ENCODE measurements at places on chromosomes 7 and 10.

DNA sequence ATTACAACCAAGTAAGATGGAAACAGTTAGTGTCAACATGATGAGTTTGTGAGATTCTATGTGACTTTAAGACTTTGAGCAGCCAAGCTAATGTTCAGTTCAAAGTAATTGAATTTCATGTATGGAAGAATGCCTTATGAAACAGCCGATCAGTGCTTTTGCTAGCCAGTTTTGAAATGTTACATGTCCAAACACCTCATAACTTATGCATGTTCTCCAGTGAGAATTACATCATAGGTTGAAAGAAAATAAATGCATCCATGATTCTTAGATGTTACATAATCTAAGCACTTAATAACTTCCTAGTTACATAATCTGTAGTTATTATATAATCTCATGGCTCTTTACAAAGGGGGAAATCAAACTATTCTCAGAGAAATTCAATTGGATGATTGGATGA is 211.3 kb downstream of the BICC1 start:
- DNase-seq, result no peak
- H3K4me1 ChIP-seq, result peaks cover 8% of the 10 kb centered on the region
- no peak overlapping the region for H3K27ac ChIP-seq
- no peaks in the 10 kb centered on the region for H3K36me3 ChIP-seq
- H3K4me3 ChIP-seq, result no peak overlapping the region
- H3K27me3 ChIP-seq, result no peaks in the 10 kb centered on the region

DNA sequence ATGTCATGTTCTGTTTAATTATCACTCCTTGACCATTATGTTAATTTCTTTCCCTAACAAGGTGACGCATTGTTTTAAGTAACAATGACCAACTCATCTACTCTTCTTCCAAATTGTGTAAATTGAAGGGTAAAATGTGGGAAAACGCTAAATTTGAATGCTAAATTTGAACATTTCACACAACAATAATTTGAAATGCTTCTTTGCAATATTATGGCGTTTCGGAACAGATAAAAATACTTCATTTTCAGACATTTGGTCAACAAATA is 29.2 kb upstream of the KMT2C start:
- peaks cover 6% of the 10 kb centered on the region for H3K4me1 ChIP-seq
- DNase-seq, result no peak
- H3K27ac ChIP-seq, result peak overlapping the region; percentile 100
- no peaks in the 10 kb centered on the region for H3K36me3 ChIP-seq
- H3K4me3 ChIP-seq, result peak overlapping the region; percentile 88
- H3K27me3 ChIP-seq, result no peaks in the 10 kb centered on the region

DNA sequence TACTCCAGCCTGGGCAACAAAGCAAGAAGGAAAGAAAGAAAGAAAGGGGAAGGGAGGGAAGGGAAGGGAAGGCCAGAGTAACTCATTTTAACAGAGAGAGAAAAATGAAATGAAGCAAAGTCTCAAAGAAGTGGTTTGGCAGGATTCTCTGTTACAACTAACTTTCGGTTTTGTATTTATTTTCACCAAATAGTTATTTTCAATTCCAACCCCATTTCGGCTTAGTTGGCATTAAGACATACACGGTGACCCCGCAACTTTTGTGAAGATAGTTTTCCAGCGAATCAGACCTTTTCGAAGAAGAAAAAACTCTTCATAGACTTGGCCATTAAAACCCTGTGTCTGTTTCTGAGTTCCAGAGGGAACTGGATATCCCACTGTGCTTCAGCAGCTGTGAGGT is 45.2 kb upstream of the LYZL2 start:
- H3K4me3 ChIP-seq, result no peak overlapping the region
- no peaks in the 10 kb centered on the region for H3K36me3 ChIP-seq
- H3K4me1 ChIP-seq, result no peaks in the 10 kb centered on the region
- DNase-seq, result no peak
- H3K27ac ChIP-seq, result no peak overlapping the region
- H3K27me3 ChIP-seq, result no peaks in the 10 kb centered on the region

DNA sequence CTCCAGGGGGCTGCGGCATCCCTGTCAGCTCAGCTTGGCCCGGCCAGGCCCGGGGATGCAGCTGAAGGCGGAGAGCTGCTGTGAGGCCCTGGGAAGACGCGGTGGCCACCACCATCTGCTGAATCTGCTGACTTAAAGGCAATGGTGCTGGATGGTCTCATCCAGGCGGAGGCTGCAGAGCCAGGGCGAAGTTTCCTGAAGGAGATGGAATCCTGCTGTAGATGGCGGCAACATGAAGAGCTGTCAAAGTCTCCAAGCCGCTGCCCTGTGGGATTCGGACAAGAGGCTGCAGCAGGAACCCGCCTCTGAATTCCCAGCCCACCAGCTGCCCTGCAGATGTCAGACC is 200.1 kb downstream of the PTPRN2 start:
- no peaks in the 10 kb centered on the region for H3K27me3 ChIP-seq
- no peaks in the 10 kb centered on the region for H3K4me1 ChIP-seq
- no peaks in the 10 kb centered on the region for H3K36me3 ChIP-seq
- no peak overlapping the region for H3K27ac ChIP-seq
- DNase-seq, result no peak

GRCh38 chr7:66190504-66190857 is 14.7 kb upstream of the TPST1 start:
- DNase-seq, result no peak
- no peak overlapping the region for H3K4me3 ChIP-seq
- H3K4me1 ChIP-seq, result no peaks in the 10 kb centered on the region
- H3K36me3 ChIP-seq, result no peaks in the 10 kb centered on the region
- H3K27ac ChIP-seq, result no peak overlapping the region

All from cardiac muscle cell (in vitro differentiated cells and primary cell).